ENCODE measurements at places on chromosomes 1 and 21.
A peak's percentile ranks its signal among the peaks of the same experiment; 100 is the strongest.

DNA sequence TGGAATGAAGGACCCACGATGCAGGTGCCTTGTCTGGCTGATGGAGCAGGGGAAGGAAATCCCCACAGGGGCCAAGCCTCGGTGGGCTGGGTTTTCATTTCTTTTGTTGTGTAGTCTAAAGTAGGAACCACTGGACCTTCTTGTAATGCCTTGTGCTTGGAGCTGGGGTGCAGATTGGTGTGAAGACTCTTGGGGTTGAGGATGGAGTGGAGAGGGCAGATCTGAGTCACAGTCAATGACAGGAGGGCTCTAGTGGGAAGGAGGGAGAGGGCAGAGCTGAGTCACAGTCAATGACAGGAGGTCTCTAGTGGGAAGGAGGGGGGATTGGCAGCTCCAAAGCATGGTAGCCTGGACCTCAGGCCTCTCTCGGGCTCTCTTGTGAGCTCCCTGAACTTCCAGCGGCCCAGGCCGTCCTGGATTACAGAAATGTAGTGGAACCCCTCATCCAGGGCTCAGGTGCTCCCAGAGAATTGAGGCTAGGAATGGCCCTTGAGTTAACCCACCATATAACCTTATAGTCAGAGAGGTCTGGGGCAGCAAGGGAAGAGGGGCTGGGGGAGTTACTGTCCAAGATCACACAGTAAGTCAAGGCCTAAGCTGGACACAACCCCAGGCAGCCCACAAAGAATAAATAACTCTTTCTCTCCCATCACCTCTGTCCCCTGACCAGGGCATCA, 313.8 kb downstream of the MATN1 start:
- no peak for DNase-seq

GRCh38 chr21:46411691-46412090, 47.0 kb upstream of the DIP2A start:
- DNase-seq = no peak

- no peak for DNase-seq
Measured at GRCh38 chr1:192696082-192696481, 60.1 kb downstream of the RGS13 start.

GRCh38 chr1:200184196-200184595, 156.7 kb downstream of the NR5A2 start:
- DNase-seq = peak; percentile 84

DNA sequence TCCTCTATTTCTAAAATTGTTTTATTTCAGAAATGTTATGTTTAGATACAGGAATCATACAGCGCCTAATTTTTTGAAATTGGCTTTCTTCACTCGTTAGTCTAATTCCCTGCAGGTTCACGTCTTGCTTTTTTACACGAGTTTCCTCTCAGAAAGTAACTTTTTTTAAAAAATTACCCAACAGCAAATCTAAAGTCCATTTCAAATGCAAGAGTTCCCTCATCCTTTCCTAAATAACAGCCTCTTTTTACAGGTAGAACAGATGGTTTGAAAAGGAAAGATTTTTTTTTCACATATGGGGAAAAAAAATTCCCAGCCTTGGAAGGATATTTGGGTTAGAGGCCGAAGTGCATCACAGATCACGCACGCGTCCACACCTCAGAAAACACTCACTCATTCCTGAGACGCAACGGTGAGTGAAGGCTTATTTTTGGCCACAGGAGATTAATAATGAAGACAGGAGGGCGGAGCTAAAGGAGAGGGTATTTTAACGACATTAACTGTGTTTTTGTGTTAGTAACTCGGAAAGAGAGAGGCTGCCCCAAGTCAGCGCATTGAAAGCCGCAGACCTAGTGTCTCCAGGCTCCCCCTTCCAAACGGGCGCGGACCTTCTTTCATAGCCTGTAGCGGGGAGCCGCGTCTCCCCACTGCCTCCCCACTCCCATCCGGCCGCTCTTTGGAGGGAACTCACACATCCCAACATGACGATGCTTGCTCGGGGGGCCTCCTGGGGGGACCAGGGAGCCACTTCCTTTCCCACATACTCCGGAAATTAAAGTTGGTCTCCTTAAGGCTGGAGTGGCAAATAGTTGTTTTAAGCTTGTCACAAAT, 969 bp upstream of the RIPK4 start:
- no peak for DNase-seq

GRCh38 chr1:245046315-245046714, 108.5 kb upstream of the KIF26B start:
- no peak for DNase-seq

GRCh38 chr1:81800695-81801650, at the start of gene ADGRL2:
Gene ADGRL2, plus strand, starts transcription at chr1:81800934. Its CDS starts 36,051 bp downstream, at chr1:81836985.
- peak; percentile 65 for DNase-seq

DNA sequence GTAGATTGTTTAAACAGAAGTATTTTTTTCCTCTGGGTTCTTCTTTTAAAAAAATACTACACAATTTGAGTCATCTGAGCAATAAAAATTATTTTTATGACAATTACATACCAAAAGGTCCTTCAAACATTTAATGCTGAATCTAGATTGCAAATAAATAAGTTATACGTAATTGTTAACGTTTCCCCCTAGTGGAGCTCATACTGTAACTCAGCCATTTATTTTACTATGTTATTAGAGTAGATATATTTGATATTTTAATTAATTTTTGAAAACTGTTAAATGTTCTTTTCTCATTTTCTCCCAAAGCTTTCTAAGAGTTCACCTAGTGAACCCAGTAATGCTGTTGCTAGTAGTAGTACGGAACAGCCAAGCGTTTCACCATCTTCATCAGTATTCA, 33.5 kb downstream of the ZMYM1 start:
- DNase-seq = no peak

- no peak for DNase-seq
Measured at GRCh38 chr21:14753466-14754258, 207.5 kb upstream of the SAMSN1 start.

DNA sequence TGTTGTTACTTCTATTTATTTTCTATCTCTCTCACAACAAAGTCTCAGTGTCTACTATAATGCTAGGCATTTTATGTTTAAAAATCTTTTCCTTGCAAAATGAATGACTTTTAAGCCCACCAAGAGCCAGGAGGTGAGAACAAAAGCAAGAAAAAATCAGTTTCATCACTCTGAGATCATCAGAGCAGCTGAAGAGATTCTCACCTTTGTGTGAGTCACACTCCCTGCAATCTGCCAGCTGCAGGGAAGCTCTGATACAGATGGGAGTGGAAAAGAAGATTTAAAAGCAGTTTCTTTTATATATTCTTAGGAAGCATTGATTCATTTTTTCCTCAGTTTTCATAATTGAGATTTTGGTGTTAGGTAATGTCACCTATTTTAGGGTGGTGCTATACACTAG, 107.6 kb downstream of the LHX9 start:
- peak; percentile 30 for DNase-seq

DNA sequence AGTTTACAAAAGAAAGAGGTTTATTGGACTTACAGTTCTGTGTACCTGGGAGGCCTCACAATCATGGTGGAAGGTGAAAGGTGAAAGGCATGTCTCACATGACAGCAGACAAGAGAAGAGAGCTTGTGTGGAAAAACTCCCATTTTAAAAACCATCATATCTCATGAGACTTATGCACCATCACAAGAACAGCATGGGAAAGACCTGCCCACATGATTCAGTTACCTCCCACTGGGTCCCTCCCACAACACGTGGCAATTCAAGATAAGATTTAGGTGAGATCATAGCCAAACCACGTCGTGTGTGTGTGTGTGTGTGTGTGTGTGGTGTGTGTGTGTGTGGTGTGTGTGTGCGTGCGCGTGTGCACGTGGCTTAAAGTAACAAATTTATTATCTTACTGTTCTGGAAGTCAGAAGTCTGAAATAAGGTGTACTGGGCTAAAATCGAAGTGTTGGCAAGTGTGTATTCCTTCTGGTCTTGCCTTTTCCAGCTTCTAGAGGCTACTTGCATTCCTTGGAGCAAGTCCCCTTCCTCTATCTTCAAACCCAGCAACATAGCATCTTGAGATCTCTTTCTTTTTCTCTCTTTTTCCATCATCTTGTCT, 48.1 kb upstream of the MPC2 start:
- no peak for DNase-seq

GRCh38 chr1:85496941-85497582, 32.1 kb upstream of the DDAH1 start:
- no peak for DNase-seq

DNA sequence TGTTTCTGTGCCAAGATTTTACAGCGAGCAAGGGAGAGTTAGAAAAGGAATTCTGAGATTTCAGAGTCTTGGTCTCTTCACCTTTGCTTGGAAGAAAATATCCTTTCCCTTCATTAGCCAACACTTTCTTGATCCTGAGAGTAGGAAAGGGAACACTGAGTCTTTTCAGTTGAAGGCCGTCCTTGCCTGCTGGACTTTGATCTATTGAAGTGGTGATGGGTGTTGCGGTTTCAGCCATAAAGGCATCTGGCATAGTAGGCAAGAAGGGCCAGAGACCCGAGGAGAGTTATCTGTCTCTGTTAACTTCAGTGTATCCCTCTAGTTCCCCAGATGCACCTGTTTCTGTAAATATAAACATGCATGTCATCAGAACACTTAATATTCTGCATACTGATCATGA, 9.7 kb downstream of the SELE start:
- no peak for DNase-seq

- DNase-seq = no peak
Measured at GRCh38 chr1:38114241-38115026, 67.8 kb upstream of the POU3F1 start.

- DNase-seq = no peak
Measured at GRCh38 chr1:109627692-109628399, 8.2 kb downstream of the AMPD2 start.

DNA sequence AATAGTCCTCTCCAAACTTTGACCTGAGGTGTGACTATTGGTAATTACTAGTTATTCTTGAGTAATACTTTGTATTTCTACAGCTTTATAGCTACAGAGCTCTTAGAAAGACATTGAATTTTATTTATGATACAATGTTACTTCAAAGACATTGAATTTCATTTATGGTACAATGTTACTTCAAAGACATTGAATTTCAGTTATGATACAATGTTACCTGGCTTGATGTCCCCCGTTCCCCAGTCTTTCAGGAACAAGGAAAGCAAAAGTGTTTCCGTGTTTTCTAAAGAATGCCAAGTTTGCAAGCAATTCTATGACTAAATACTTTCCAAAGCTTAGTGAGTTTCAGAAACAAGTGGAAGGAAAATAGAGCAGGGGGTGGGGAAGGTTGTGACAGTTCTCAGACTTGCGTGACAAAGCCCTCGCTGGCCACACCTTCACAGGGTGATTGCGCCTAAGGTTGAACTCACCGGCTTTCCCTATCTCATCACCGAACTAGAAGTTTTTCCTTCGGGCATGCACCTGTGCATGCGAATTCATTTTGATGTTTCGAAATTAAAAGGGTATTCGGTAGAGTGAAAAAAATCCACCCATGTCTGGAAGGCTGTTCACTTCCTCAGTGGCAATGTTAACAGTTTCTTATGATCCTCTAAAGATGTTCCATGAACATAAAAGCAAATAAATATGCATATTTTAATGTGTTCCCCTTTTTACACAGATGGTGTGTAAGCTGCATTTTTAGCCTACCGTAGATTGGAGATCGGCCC, 909 bp upstream of the PAXBP1 start:
- DNase-seq = no peak

DNA sequence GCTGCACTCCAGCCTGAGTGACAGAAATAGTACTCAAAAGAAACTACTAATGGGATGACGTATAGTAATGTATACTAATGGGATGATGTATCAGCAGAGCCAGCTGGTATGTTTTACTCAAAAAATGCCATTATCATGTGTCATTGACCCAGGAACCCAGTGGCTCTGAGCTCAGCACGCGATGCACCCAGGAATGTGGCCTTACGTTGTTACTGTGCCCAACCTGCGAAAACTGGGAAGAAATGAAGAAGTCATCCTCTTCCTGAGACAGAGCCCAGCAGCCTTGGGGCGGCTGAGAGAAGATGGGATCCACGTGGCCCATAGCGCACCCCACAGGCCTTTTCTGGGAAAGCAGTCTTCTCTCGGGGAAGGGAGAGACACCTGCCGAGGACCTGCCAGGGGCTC, 8.8 kb downstream of the UBE2J2 start:
- no peak for DNase-seq

DNA sequence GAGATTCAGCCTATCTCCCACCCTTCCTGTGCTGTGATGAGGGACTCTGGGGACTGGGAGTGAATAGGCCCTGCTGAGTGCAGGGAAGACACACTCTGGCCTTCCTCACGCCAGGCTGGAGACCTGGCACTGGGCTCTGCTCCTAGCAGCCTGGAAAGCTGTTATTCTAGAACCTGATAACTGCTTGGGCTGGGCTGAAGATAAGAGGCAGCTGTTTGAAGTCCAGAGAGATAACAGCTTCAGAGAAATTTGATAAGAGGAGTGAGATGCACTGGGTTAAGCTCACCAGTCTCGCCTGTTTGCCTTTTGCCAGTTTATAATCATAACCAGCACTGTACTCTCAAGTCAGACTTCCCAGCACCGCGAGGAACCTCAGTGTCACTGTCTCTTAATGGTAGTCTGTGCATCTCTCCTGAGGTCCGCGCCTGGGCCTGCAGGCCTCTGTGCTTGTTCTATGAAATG, 46.6 kb upstream of the GPR37L1 start:
- DNase-seq = no peak

DNA sequence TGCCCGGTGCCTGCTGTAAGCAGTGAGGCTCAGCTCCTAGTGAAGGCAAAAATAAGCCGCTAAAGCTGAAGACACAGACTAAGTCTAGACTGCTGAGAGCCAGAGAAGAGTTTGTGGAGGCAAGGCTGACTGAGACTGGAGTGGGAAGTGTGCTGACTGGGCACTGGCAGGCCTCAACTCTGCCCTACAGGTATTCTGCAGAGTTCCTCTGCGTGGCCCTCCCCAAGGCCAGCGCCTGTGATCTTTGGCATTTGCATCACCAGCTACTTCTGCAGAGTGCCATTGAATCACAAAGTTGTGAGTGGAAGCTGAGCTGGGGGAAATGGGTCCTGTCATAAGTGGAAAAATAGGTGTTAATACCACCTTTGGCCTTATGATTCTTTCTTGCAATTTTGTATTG, 905.7 kb downstream of the PLA2G4A start:
- no peak for DNase-seq

GRCh38 chr1:36253161-36253862, 29.1 kb downstream of the THRAP3 start:
- DNase-seq = no peak

DNA sequence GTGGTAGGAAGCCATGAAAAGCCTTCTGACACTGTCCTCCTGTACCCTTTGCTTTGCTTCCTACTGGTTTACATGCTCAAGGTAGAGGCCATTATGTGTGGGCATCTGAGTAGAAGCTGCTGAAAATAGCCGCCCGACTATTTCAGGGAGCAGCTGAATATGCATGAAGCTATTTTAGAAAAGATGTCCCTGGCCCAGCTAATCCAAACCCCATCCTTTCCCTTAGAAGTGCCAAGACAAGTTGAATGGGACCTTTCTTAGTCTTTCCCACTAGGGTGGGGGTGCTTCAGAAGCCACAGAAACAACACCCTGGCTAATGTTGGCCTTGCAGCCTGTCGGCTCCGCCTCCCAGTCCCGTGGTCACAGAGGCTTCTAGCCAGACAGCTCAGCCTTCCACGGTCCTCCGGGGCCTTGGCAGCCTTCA, 205.1 kb upstream of the EDN2 start:
- no peak for DNase-seq

DNA sequence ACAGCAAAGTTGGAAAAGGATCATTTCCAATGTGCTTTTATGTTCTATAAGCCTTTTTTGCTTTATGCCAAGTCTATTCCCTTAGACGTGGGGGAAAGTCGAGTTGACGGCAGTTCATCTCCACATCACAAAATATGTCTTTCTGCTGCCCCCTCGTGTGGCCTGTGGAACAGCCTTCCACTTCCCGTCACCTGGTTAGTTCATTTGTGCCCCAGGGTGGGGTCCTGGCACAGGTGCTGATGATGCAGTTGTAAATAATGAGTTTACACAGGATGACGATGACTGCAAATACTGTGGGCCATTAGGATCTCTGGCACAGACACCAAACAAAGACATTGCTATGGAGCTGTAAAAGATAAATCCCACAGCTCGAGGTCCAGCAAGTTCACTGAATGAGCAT, 10.0 kb upstream of the OTUD3 start:
- no peak for DNase-seq
